CD4-positive, alpha-beta memory T cell (primary cell): ENCODE measurements at places on chromosomes 3 and 15. TPM values are rescaled to one million over a fixed set of nuclear protein-coding genes. Genes with fewer than 3 reads are reported as not detected.

DNA sequence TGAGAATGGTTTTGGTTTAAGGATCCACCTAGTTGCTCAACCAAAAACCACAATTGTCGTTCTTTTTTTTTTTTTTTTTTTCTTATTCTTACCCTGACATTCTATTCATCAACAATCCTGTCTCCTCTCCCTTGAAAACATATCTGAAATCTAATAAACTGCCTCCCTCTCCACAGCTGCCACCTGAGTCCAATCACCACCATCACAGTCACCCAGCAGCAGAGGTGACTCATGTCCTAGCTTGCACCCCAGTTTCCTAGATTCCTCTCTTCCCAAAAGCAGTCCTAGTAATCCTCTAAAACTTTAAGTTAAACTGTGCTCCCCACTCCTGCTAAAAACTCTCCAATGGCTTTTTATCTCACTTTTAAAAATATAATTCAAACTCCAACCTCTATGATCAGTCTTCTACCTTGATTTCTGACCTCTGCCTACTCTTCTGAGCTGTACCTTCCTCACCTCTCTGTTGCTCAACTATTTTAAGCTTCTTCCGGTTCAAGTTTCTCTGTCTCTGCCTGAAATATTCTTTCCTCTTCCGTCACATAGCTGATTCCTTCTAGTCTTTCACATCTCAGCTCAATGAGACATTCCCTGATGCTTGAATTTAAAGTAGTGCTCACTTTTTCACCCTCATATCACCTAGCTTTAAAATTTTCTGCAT lies 33.7 kb upstream of the RBMS3 start:
- no peak for DNase-seq

GRCh38 chr3:102087236-102087635 lies 237.9 kb downstream of the NFKBIZ start:
- no peak for DNase-seq

DNA sequence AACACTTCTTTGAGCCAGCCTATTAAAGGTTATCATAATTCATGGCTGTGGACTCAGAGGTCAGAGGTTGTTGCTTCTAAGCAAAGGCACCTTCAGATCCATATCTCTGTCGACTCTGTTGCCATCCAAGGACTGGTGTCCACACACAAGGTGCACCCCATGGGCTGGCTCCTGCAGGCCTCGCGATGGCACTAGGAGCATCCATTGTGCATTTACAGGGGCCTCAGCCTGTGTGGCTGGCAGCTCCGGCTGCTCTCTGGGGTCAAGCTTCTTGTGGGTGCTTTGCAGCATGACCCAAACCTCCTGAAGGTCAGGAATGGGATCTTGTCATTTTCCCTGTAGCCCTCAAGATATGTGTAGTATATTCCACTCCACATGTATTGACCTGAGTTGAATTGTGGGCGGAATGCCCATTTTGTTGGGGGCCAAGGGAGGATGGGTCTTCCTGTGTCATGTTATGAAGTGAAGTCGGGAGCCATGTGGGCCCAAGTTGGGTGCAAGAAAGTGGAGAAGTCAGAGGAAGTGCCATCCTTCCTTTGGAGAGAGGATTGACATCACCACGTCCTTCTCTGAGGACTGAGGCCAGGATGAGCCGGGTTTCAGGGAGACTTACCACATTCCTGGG lies 43.9 kb downstream of the CHDH start:
- no peak for DNase-seq

GRCh38 chr15:58114812-58115211 lies 23.4 kb upstream of the AQP9 start:
- no peak for DNase-seq

- DNase-seq: no peak
Measured at GRCh38 chr3:129622226-129622874, 15.9 kb upstream of the PLXND1 start.

GRCh38 chr3:190644035-190644434 lies 130.2 kb downstream of the IL1RAP start:
- DNase-seq: no peak

Gene SLC12A1
- total RNA-seq: not detected

GRCh38 chr3:24493746-24494617 lies 668 bp downstream of the THRB start:
- no peak for DNase-seq
